ENCODE measurements at places on chromosomes 13 and 19.

GRCh38 chr13:40190641-40191100, 475.8 kb downstream of the FOXO1 start:
- DNase-seq = no peak

- no peak for DNase-seq
Measured at GRCh38 chr19:11506101-11506555, 489 bp upstream of the ZNF653 start.

DNA sequence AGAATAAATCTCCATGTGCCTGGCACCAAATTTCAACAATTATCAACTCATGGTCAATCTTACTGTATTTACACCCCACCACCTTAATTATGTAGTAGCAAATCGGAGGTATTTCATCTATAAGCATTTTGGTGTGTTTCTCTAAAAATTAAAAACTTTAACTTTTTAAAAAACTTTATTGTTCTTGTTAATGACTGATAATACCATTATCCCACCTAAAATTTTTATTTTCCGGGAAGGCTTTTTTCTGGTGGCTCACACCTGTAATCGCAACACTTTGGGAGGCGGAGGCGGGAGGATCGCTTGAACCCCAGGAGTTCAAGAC, 453 bp upstream of the PDCD2L start:
- DNase-seq = no peak

- DNase-seq = no peak
Measured at GRCh38 chr13:104085611-104086010, 1019.4 kb upstream of the SLC10A2 start.

GRCh38 chr13:50527188-50527587, 316.3 kb downstream of the DLEU7 start:
- DNase-seq = no peak

DNA sequence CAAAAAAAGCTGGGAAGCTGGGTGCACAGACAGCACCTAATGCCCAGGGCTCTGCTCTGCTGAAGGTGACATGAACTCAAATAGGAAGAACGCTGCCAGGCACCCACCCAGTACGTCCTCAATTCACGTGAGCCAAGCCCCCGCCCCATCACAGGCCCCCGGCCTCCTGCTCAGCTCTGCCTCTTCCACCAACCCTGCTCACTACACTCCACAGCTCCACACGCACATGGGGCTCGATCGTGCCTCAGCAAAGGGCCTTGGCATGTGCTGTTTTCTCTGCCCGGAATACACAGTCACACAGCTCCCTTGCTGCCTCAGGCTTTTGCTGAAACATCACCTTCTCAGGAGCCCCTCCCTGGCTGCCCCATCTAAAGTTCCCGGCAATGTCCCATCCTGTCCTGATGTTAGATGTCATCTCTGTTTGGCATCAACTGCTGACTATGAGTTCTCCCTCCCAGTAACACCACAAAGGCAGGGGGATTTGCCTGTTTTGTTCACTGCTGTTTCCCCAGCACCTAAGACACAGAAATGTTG, 2.3 kb downstream of the ATP13A1 start:
- no peak for DNase-seq

GRCh38 chr13:53873558-53873957, 844.9 kb downstream of the OLFM4 start:
- DNase-seq = no peak

DNA sequence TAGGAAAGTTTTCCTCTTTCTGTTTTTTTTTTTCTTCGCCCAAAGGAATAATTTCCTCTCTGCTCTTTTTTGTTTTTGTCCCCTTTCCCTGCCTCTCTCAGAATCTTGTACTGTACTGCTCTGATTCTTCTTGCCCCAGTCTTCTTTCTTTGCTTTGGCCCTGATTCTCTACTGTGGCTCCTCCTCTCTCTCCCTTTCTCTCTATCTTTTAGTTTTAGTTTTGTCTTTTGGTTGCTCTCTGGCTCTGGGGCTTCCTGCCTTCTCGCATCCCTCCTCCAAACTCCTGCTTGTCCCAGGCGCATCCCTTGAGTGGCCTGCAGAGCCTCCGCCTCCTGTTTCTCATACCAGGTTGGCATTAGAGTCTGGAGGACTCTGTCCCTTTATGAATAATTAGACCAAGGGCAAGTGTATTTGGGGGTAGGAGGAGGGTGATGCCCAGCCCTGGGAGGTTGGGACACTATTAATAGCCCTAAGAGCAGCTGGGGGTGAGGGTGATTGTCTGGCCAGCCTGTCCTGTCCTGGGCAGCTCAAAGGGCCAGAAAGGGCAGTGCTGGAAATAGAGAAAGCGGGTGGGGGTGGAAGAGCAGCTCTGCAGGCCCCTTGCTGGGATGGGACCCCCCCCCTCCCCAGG, 39.1 kb downstream of the LYL1 start:
- DNase-seq = no peak

DNA sequence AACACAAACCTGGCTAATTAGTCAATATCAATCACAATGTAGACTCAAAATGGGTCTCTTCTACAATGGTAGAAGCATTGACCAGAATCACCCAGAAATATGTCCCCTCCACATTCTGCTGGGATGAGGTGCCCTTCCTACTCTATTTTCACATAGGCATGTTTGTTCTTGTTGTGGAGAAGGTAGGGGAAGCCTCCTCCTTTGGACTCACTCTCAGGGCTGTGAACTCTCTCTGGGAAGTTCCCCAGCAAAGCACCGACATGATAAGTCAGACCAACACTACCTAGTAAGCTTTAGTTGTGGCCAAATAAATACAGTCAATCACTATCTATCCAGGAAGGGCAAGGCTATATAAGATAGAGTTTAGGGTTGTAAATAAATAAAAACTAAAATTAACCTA, 194.5 kb upstream of the UBL3 start:
- DNase-seq = no peak

- no peak for DNase-seq
Measured at GRCh38 chr13:32087955-32088747, 56.6 kb downstream of the FRY start.

DNA sequence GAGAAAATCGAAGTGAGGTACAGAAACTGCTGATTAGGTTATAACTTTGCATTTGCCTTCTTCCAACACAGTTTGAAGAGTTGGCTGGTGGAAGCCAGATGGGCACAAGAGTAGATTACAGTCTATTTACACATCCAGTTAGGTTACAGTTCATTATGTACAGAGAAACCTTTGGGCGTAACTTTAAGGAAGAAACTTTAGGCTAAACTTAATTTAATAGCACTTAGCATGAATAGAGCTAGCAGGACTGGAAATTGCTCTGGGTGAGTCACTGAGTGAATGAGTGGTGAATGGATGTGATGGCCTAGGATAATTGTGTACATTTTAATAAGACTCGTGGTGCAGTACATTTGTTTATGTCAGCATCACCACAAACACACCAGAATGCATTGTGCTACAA, 62.9 kb upstream of the KLHL1 start:
- no peak for DNase-seq

DNA sequence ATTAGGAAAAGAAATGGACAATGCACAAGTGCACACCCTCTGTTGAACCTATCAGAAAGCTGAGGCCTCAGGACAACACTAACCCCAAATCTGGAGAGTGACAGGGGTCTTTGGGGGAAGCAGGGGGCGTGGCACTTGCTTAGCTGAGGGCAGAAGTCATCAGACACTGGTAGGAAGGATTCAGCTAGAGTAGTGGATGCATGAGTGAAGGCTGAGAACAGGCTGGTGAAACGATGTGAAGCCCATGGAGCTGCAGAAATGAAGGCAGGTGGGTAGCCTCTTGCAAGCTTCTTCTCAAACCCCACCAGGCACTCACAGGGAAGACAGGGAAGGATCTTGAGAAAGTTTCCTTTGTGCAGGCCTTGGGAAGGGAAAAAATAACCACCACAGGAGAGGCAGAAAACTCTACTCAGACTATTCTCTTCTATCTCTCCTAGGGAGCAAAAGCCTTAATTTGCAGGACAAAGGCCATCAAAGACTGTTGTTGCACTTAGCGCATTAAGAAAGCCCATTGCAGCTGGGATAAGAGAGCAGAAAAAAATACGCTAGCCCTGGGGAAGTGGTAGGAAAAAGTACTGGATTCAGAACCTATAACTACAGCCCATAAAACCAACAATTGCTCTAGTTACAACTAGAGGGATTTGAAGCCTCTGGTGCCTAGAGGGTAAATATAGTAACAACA, 193.3 kb upstream of the ZNF536 start:
- DNase-seq = no peak

GRCh38 chr19:31436121-31436776, 87.0 kb upstream of the TSHZ3 start:
- no peak for DNase-seq

DNA sequence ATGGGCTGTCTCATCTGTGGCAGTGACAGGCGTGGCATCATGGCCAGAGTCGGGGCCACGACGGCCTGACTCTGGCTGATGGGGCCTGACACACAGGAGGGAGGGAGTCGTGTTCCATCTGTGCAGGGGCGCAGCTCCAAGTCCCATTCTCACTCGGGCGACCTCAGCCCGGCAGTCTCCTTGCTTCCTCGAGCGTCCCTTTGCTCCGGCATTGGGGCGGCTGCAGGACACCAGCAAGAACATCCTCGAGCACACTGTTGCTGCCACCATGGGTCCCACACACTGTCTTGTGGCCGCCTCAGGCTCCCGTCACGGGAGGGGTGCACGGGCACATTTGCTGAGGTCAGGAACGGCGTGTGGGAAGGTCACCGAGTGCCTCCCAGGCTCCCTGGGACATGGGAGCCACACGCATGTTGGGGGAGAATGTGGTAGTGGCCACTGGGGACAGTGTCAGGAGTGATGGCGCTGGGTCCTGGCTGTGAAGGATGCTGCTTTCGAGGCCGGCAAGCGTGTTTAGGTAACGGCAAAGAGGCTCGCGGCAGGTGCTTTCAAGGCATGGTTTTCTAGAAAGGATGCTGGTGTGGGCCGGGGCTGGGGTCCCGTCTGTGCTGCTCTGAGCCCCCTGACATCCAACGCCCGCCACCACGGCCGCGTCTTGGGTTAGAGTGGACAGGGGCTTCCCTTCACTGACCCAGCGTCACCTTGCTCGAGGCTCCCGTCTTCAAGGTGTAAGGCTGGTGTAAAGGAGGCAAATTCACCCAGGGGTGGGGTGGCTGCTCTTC, 3.4 kb downstream of the IZUMO4 start:
- DNase-seq = no peak

DNA sequence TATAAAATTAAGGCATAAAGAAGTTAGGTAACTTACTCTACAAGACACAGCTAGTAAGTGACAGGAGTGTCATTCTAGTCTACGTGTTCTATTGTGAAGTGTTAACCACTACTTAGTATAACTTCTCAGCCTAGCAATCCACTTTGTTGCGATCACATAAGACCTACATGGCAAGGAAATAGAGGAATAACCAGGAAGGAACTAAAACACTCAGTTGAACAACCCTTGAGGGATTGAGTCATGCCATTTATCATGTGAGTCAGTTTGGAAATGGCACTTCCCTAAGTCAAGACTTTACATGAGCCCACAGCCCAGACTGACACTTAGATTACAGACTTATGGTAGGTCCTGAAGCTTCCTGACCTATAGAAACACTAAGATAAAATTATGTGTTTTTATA, 279.5 kb upstream of the PCDH20 start:
- DNase-seq = peak; percentile 9

DNA sequence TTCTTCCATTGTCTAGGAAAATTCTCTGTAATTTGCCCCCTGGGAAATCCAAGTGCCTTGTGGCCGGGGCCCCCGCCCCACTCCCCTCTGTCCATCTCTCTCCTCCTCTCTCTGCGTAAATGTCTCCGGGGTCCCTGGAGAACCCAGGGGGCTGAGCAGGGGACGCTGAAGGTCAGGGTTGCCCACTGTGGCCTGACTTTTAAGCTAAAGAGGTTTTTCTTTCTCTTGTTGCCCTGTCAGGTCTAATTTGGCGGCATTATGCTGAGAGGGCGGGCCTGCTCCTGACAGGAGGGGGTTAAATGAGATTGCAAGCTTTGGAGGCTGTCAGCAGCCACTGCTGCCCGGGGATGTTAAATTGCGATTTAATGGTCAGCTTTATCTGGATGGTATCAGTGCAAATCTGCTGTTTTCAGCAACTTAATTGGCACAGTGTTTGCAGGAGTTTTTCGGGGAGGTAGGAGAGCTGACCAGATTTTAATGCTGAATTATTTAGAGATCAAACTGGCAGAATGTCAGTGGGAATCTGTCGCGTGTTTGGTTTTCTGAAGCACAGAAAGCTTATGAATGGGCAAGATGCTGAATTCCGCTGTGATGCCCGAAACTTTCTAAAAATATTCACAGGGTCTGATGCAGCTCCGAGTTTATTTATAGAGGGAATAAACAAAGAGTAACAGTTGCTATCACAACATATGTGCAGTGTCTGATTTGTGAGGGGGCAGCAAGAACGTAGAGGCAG, 93.2 kb upstream of the SOX1 start:
- DNase-seq = no peak

- DNase-seq = no peak
Measured at GRCh38 chr13:31504918-31505317, 234.4 kb upstream of the RXFP2 start.

GRCh38 chr13:40933508-40934204, 85.5 kb downstream of the ELF1 start:
- DNase-seq = no peak

DNA sequence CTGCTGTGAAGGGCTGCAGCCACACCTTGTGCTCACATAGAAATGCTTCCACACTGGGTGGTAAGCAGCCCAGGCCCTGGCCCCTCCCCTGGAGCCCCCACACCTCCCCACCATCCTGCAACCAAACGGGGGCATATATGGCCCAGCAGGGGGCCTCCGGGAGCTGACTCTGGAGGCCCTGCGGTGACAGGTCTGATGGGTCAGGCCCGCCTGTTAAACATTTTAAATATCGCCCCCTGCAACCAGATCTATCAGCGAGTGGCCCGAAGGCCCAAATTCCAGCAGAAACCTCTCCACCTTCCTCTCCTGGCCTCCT, 48.0 kb upstream of the KATNAL1 start:
- DNase-seq = no peak

DNA sequence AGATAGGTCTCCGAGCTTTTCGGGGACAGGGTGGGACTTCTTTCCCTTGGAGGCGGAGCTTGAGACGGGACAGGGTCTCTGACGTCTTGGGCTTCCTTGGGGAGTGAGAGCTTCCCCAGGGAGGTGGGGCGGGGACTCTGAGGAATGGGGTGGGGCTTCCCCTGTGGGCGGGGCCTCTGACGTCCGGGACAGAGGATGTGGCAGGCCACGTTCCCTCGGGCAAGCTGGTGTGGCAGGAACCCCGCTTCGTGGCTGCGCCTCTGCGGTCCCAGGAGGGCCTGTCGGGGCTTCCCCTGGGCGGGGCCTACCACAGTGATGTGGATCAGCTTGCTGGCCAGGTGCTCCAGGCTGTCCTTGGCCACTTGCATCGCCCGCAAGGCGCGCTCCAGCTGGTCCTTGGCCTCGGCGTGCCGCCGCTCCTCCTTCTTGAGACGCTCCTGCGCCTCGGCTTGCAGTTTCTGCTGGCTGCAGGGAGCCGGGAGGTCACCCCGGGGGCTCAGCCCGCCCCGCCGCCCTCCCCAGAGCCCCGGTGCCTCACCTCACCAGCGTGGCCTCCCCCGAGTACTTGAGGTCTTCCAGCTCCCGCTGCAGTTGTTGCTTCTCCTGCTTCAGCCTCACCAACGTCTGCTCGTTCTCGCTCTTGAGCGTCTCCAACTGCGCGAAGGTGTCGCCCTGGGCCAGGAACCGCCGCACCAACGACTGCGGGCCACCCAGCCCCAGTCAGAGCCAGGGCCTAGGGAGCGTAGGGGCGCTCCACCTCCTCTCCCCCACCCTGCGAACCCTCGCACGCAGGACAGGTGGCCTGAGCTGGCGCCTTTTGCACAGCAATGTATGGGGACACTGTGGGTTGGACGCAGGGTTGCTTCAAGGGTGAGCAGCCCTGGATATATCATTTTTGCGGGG, 3.3 kb upstream of the RGL3 start:
- no peak for DNase-seq

GRCh38 chr19:46294494-46294893, 2.3 kb upstream of the HIF3A start:
- no peak for DNase-seq

Data from GDM1 (cell line).